ENCODE measurements at places on chromosomes 1 and 21. TPM values are rescaled to one million over a fixed set of nuclear protein-coding genes. Genes with fewer than 3 reads are reported as not detected.

GRCh38 chr1:57489358-57490036 is 65.6 kb upstream of the DAB1 start:
- no peak for DNase-seq

- DNase-seq = no peak
Measured at GRCh38 chr1:42282867-42283583, 52.0 kb downstream of the FOXJ3 start.

The LCE1D gene
- not detected for total RNA-seq

DNA sequence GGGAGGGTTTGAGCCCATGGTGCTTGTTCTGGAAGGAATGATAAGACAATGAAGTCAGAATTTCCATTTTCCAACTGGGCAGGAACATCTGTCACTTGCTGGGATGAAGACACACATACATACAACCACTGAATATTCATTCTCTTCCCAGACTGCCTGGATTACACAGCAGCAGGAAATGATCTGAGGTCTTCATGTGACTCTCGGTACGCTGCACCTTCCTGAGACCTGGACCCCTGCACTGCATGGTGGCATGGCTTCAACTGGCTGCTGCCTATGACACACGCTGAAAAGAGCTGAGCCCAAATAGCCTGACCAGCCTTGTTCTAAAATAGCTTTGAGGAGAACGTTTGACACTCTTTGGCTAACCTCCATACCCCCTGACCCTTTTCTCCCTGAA is 150.6 kb downstream of the GABPA start:
- no peak for DNase-seq

The SERTAD4 gene
- total RNA-seq = not detected

The SLC2A5 gene
- 12.6 TPM for total RNA-seq

DNA sequence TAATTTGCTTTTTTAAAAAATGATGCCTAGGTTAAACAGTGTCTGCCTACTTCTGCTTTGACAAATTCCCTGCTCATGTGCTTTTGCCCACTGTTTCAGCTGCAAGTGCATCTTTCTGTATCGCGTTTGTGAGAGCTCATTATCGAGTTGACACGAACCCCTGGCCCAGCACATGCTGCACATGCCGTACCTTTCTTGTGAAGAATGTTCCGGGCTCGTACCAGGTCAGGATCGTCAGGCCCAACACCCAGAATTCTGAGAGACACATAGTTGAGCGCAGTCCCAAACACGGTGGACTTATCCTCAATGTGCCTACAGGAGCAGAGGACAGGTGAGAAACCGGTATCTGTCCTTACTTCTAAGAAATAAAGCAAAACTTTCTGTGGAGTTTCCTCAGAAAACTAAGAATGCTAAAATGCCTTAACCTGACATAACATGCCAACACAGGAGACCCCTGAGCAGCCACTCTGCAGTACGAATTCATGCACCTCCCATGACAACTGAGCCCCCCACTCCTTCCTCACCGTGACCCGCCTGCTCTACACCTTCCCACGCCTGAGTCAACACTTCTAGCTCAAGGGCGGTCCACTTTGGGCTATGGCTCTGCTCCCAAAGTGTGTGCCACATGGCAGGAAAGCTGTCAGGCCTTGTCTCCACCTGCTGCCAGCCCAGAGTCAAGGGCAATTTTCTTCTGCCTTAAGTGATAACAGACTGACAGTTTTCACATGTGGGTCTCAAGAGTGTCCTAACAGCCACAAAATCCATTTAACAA is 6.7 kb downstream of the LSS start:
- no peak for DNase-seq

- DNase-seq = peak; percentile 3
Measured at GRCh38 chr1:195851804-195852203, 756.4 kb downstream of the KCNT2 start.

Measured in myocyte (in vitro differentiated cells).